Activated T-cell treated with anti-CD3 and anti-CD28 coated beads for 48 hours (primary cell): ENCODE measurements at places on chromosomes 5 and 9.

GRCh38 chr9:95116808-95117204, 200.7 kb downstream of the FANCC start:
- no peak for DNase-seq

DNA sequence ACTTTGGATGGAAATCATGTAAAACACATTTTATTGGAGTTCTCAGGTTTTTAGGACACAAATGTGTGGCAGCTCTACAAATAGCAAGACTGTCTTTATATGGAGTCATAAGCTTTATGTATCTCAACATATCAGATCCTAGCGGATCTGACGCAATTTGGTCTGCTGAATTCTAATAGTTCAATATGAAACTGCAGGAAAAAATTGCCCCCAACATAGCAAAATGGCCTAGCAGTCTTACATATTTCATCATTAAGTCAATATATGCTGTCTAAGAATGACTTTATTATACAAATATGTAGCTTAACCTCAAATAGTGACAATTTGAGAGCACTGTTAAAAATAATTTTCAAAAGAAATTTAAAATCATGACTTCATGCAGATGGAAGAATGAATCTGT, 244.3 kb downstream of the TAF11L14 start:
- no peak for DNase-seq

DNA sequence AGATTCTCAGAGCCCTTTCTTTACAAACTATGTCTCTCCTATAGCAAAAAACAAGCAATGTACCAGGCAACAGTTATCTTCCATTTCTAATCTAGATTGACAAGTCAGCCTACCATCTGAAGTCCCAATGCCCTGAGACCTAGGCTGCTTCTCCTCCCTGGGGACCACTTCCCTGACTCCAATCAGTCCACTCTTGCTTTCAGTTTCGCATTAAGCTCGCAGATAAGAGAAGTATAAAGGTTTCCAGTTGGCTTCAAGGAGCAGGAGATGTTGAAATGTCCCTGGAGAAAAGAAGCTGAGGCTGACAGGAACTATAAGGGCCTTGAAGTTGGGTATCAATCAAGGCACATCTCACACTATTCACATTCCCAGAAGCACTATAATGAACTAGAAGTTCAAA, 32.3 kb downstream of the ERP44 start:
- no peak for DNase-seq

DNA sequence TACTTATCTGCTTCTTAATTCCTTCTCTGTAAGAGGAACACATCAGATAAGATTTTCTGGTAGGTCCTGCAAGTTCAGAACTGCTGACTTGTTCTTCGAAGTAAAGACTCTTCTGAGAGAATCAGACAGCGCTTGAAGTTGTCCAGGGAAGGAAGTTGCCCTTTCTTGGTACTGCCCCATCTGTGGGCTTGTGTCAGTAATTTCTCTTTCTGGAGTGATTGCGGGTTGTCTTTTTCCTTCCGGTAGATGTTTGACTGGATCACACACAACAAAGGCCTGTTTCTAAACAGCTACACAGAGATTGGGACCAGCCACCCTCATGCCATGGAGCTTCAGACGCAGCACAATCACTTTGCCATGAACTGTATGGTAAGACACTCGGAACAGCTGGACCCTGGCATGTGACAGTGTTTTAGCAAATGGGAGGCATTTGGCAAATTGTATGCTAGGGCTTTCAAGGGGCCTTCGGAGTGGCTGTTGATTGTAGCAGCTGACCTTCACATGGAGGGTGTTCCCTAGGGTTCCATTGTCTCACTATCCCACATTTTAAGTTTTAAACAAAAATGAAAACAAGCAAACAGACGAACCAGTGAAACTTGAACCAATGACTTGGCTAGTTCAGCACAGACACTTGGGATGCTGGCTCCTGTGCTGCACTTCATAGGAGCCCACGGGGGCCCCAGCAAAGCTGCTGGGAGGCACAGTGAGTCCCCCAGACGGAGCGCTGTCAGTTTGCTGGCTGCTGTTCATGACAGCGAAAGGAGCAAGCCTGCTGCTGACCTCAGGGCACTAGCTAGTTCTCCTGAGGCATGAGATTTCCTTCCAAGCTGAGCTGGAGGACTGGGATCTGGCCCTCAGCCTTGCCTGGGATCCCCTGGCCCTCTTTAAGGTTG, 149.9 kb downstream of the TRIO start:
- no peak for DNase-seq

- DNase-seq: peak; percentile 48
Observed at GRCh38 chr9:133403766-133404453, 13.9 kb downstream of the REXO4 start.

DNA sequence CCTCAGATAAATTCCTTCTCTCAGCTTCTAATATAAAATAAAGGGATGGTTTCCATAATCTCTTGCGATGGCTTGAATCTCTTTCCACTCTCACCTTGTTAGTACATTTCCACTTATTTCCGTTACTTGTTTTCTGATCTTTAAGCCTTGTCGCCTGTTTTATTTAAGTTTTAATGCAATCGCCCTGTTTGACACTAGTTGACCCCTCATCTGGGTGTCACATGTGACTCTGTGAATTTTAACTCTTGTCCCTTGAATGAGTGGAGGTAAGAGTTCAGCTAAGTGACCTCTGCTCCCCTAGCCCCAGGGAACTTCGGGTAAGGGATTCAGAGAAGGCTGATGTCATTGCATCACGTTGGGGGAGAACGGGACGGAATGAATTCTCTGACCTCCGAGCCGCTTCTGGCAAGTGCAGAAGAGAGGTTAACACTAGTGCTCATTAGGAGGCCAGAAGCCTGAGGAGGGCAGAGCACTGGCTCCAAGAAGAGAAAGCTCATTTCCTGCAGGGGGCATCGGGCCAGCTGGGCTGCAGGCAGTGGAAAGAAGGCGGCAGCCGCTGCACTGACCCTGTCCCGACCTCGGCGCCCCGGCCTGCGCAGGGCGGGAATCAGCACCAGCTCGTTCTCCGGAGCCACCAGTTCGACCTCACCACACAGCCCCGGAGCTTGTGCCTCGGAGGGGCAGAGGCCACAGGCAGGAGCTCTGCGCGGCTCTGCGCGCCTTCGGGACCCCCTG, 569 bp downstream of the HINT2 start:
- DNase-seq: peak; percentile 28

GRCh38 chr9:134502809-134503211, 138.8 kb upstream of the COL5A1 start:
- no peak for DNase-seq

DNA sequence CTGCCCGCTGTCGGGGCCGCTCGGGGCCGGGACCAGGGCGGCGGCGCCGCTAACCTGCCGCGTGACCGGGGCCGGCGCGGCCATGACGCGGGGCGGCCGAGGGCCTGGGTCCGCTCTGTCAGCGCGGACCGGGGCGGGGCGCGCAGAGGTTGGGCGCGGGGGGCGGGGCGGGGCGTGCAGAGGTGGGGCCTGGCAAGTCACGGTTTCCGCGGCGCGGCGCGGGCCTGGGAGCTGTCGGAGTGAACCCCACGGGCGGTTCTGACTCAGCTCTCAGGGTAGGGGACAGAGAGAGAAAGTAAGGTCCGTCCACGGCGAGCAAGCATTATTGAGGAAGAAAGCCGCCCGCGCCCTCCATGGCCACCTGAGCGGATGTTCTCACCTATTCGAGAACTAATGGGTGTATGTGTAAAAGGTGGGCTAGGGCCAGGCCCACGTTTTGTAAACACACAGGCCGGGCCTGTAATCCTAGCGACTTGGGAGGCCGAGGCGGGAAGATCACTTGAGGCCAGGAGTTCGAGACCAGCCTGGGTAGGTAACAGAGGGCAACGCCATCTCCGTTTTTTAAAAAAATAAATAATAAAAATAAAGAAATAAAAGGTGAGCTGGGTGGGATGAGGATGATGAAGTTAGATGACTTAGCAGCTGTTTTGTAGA, at the start of gene PRXL2C:
PRXL2C (minus strand) TSS at position 120 of the 654 bp plus-strand sequence; CDS start at position 84, 36 bp downstream.
- DNase-seq: peak; percentile 77

GRCh38 chr5:76041863-76042262, 41.3 kb upstream of the SV2C start:
- no peak for DNase-seq

DNA sequence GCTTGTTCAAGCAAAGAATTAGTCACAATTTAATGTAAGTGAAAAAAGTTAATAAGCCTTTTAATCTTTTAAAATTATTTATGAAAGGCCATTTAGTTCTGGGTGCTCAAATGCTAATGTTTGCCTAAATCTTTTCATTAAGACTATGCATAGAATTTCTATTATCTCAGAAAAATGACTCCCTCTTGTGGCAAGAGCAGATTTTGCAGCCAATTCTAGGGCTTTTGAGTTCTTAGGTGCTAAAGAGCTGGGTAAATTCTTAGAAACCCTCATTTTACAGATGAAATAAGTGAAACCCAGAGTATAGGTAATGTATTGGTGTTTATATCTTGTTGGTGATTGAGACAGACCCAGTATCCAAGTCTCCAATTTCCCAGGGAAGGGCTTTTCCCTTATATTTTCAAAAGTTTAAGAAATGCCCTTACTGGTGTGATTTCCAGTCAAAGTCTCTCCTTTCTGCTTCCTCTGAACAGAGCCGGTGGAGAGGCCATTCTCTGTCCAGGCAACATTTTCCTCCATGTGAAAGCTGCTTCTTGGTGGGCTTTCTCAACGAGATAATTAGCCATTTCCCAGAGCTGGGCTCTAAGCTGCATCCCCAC, 24.1 kb upstream of the PCSK5 start:
- DNase-seq: no peak

GRCh38 chr9:91689006-91689405, 261.0 kb downstream of the ROR2 start:
- no peak for DNase-seq

GRCh38 chr9:32501868-32502267, 24.1 kb downstream of the RIGI start:
- DNase-seq: no peak

GRCh38 chr5:168407211-168407610, 79.1 kb upstream of the RARS1 start:
- DNase-seq: no peak

DNA sequence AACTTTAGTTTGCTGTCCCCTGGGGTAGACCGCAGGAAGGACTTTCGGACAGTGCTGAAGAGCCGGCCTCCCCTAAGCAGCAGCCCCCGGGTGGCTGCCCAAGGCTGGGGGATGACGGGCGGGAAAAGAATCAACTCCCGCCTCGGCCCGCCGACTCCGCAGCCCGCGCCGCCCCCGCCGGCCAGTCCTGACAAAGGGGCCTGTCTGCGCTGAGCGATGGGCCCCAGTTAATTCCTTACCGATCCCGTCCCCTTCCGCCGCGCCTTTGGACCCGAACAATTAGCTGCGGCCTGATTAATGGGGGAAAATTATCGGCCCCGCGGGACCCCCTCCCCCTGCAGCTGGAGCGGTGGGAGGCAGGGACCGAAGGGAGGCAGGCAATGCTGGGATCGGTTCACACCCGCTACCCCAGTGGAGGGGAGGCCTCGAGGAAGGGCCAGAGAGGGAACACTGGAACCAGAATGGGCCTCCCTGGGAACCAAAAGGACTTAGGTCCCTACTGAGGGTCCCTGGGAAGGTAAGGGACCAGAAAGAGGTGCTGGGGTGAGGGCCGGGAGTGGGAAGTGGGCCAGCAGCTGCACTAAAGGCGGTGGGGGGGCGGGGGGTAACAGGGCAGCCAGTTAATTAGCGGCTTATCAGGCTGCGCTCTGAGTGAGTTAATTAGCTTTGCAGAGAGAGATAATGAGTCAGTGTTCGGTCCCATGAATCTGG, 4.2 kb downstream of the ARID3C start:
- no peak for DNase-seq

DNA sequence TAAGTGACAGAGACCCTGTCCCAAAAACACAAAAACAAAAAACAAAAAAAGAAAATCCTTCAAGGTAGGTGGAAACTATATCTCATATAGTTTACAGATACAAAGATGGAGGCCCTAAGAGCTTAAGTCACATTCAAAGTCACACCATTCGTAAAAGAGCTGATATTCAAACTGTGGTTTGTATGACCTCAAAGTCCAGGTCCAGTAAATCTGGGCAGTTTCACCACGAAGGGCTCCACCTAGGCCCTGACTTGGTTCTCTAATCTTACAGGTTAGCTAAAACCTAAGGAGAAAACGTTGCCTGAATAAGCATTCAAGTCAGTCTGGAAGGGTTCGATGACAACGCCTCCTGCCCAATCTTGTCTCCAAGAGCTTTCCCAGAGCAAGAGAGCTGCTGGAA, 44.1 kb downstream of the SUSD1 start:
- DNase-seq: no peak

- DNase-seq: no peak
Observed at GRCh38 chr9:113577525-113578261, 114.2 kb downstream of the RGS3 start.

GRCh38 chr5:144566747-144567420, 396.2 kb downstream of the KCTD16 start:
- no peak for DNase-seq

- DNase-seq: no peak
Observed at GRCh38 chr9:114280636-114281472, 42.0 kb upstream of the ORM1 start.

DNA sequence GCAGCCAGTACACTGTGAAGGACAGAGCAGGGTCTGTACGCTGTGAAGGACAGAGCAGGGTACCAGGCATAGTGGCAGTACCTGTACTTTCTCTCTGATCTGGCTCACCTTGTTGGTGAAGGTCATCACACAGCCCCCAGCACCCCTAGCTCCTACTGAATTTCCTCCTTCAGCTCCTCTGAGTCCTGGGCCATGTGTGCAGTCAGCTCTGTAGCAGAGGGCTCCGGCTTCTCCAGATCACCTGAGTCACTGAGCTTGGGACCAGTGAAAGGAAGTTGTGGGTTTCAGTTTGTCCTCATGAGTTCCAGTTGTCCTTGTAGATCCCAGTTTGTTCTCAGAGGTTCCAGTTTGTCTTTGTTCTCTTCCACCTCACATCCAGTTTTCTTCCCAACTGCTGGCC, 5.5 kb downstream of the NUDT2 start:
- no peak for DNase-seq

DNA sequence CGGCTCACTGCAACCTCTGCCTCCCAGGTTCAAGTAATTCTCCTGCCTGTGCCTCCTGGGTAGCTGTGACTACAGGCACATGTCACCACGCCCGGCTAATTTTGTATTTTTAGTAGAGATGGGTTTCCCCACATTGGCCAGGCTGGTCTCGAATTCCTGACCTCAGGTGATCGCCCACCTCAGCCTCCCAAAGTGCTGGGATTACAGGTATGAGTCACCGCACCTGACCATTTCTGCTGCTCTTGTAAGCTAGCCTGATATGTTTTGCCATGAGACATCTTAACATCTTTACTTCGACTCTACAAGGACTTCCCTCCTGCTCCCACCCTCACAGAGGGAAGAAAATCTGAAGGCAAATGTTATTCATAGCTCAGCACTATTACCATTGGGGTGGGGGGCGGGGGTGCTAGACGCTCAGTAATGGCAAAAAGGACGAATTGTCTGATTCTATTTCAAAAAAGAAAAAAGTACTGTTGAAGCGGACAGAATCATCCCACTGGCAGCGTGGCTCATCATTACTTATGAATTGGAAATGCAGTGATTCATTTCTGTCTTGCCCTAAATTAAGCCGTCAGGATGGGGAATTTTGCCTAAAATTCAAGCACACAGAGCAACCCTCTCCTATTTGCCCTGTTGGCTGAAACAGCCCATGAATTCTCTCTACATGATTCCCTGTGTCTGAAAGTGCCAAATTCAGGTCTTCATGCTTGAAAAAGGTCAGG, 46.4 kb upstream of the WWC1 start:
- no peak for DNase-seq
